NCI-H510A treated with DMSO at 0.1 percent for 48 hours (cell line): ENCODE measurements at places on chromosomes 1 and 21.

DNA sequence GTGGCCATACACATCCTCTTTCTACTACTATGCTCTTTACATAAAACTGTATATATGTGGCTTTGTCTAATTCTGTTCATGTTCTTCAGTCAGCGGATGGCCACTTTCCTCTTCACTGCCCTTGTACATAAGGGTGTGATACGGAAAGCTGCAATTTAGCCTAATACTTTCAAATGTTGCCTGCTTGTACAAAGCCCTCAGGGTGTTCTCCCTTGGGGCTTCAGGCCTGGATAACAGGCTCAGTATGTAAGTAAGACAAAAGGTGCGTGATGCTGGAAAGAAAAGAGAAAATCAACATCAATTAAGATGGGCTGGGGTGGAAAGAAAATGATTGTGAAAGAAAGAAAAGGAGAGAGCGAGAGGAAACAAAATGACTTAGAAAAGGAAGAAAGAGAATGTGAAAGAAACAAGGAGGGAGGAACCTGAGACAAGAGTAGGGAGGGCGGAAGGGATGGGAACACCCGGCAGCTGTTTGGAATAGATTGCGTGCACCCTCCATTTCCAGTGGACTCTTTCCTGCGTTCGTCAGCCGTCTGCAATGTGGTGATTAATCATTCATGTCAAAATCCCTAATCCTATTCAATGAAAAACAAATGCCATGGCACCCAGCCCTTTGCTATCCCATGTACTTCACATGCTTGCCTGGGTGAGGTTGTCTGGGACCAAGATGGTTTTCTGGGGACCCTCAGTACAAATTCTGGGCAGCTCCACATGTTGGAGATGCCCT lies 553.6 kb downstream of the NUF2 start:
- DNase-seq, result no peak

DNA sequence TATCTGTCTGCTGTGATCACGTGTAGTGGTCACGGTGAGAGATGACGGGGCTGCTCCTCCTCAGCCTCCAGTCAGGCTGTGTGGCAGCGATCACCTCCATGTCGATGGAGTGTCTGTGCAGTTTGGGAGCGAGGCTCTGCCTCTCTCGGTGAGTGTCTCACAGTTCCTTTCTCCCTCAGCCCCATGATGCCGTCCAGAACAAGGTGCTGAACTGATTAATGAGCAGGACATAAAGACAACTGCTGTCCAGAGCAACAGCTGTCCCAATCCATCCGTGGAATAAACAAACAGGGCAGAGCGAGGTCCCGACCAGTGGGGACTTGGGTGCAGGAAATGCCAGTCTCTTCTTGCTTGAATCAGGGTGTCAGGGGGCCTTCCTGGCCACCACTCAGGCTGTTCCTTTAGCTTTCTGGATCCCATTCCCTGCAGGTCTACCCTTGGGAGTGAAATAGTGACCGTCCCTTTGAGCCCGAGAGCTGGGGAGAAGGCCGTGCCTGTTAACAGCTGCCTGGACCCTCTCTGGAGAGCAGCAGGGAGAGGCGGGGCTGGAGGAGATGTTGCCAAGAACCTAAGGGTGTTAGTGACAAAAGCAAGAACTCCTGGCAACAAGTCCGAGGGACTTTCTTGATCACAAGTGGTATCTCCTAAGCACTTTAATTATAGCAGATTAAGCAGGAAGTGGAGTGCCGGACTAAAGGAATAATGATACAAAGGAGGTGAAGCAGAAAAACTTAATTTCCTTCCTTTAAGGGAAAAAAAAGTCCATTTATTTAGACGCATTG lies 443.9 kb downstream of the KIF26B start:
- no peak for DNase-seq

DNA sequence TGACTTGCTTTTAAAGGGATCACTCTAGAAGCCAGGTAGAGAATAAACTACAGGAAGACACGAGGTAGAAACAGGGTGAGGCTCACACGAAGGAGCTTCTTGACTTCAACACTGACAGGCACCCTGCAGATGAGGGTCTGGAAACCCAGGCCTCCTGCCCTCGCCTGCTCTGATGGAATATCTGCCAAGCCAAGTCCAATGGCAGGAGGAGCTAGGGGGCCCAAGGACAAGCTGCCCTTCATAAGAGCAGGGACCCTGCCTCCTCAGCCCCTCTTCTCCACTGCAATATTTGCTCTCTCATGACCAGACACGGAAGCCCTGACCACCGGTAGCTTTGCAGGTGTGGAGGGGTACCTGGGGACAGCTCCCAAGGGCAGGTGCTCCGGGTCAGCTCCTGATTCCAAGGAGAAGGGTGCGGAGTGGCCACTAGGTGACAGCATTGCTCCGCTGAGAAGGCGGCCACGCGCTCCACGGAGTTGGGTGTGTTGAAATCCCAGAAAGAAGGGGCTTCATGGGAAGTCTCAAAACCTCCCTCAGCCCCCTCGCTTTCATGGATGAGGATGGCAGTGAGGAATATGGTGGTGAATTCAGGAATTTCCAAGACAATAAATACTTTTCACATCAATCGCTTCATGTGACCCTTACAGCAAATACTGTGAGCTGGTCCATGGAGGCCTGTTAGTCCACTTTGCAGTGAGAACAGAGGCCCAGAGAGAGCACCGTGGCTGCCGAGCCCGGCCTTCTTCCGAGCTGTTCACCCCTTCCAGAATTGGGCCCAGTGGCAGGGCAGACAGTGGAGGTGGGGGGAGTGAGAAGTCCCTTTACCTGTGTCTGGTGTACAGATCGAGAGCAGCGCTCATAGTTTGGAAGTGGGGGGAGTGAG lies 33.2 kb upstream of the PAX7 start:
- DNase-seq, result peak; percentile 32

DNA sequence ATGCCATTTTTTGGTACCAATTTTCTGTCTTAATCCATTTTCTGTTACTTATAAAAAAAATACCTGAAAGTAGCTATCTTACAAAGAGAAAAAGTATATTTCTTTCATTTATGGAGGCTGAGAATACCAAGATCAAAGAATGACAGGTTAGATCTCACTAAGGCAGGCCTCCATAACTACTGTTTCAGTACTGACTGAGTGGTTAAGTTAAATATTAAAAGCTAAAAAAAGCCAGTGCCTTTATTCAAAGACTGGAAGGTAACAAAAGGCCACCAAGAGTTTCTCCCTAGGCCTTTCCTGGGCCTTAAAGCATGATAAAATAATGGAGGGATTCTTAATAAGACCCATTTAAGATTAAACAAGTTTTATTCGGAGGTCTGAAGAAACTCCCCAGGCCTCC lies 687.7 kb upstream of the ADGRL4 start:
- DNase-seq, result no peak

DNA sequence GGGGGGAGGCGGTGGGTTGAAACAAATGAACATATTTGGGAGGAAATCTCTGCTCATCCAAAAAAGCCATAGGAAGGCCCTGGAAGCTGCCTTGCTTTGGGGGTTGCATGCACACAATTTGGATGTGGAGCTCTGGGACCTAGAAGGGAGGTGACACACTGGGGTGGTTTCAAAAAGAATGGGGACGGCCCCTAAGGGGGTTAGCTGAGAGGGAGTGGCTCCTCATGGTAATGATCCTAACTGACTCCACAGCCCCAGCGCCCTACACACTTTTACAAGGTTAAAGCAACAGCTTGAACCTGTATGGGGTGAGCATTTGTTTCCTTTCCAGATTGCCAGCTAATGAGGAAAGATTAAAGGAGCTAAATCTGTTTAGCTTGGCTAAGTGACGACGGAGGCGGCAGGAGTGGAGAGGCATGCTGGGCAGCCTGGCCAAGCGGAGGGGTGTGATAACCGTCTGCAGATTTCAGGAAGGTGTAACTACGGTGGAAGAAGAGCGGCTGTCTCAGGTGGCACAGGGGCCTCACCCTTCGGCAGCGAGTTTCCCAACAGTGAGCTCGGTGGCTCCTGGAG lies 107.3 kb downstream of the RNF220 start:
- no peak for DNase-seq

DNA sequence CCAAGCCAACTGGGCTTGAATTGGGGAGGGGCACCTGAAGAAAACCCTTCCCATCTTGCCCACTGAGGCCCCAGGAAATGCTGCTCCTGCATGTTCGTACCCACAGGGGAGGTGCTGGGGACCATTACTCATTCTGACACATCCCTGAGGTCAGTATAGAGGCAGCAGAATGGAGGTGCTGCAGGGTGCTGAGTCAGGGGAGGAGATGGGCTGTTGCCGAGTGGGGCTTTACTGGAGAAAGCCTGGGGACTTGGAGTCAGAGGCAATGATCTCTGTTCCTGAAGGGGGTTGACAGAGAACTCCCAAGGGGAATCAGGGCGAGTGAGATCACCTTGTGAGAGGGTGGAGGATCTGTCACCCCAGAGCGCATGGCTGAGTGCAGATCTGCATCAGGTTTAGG lies 40.2 kb upstream of the KCNA10 start:
- DNase-seq, result no peak

DNA sequence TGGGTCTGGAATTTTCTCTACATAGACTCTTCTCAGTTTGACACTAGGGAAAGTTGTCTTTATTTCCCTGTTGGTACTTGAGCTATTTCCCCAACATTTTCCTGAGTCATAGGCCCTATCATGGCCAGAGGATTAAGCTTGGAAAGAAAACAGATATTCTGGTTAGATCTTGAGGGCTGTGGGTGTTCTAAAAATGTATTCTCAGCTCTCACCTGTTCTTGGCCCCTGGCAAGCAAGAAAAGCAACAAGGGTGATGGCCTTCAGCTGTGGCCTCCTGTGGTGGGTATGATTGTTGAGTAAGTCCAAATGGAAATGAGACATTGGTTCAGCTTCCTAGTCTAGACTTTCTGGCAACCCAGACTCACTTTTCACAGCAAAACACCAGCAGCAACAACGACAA lies 17.4 kb upstream of the LCE3A start:
- no peak for DNase-seq

DNA sequence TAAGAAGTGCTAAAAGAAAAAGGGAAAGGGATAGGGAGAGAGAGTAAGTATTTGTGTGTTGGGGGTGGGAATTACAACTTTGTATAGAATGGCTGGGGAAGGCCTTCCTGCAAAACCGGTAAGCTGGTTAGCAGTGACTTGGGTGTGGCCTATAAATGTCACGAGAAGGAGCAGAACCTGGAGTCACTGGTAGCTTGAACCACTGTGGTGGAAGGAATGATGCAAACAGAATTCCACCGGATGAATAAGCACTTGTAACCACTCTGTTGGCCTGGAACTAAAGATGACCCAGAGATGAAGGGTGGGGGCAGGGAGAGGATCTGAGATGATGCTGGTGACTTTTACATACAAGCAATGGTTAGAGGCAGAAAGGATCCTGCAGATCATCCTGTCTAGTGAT lies 8.9 kb downstream of the XKR8 start:
- DNase-seq, result no peak

DNA sequence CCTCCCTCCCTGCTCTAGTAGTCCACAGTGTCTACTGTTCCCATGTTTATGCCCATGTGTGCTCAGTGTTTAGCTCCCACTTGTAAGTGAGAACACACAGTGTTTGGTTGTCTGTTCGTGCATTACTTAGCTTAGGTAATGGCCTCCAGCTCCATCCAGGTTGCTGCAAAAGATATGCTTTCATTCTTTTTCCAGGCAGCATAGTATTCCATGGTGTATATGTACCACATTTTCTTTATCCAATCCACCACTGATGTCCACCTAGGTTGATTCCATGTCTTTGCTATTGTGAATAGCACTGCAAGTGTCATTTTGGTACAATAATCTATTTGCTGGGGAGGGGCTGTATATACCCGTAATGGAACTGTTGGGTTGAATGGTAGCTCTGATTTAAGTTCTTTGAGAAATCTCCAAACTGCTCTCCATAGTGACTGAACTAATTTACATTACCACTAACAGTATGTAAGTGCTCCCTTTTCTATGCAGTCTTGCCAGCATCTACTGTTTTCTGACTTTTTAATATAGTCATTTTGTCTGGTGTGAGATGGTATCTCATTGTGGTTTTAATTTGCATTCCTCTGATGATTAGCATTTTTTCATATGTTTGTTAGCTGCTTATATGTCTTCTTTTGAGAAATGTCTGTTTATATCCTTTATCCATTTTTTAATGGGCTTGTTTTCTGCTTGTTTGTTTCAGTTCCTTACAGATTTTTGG lies 191.9 kb upstream of the DMRTA2 start:
- no peak for DNase-seq

DNA sequence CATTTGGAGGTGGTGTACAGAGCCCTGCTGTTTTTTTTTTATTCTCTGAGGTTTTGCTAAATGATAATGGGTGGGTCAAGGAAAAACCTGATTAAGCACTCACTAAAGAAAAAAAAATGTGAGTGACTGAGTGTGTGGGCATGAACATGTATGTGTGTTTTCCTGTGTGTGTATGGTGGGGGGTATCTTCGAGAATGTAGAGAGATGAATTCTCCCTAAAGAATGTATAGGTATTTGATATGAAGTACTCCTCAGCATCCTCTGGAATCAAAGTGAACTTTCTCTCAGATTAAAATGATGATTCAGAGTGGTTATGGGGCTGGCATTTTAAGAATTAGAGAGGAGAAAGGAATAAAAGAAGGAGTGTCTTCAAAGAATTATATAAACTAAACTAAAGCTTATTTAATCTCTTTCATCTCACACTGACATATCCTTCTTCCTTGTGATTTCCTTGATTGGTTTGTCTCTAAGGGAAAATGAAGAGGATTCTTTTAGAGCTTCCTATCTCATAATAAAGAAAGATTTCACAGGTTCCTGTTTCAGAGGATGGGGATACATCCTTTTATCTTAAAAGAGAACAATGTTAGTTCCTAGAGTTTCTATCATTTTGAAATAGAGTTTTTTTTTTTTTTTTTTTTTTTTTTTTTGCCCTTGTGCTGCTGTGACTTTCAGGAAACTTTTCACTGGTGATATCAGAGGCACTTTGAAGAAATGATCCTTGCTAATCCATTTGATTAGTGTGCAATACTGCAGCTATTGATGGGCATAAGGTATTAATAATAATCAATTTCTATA lies 23.9 kb downstream of the S1PR1 start:
- DNase-seq, result no peak
